ENCODE measurements at places on chromosomes 6 and 20.

GRCh38 chr6:53737746-53738145 lies 57.1 kb upstream of the LRRC1 start:
- DNase-seq, result no peak

DNA sequence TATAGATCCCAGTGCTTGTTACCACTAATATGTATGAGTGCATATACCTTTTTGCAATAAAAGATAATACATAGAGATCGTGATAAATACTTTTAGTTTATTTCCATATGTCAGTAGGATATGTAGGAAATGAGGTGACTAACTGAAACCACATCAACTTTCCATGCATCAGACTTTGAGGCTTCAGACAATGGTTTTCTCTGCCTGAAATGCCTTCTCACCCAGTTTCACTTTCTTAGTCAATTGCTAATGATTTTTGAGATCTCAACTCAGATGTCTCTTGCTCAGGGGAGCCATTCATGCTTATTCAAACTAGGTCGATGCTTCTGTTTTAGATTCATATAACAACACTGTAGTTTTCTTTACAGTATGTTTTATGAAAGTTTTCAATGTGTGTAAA lies 626.6 kb upstream of the ADGRB3 start:
- DNase-seq, result no peak

GRCh38 chr6:11288065-11288464 lies 55.6 kb upstream of the NEDD9 start:
- no peak for DNase-seq

DNA sequence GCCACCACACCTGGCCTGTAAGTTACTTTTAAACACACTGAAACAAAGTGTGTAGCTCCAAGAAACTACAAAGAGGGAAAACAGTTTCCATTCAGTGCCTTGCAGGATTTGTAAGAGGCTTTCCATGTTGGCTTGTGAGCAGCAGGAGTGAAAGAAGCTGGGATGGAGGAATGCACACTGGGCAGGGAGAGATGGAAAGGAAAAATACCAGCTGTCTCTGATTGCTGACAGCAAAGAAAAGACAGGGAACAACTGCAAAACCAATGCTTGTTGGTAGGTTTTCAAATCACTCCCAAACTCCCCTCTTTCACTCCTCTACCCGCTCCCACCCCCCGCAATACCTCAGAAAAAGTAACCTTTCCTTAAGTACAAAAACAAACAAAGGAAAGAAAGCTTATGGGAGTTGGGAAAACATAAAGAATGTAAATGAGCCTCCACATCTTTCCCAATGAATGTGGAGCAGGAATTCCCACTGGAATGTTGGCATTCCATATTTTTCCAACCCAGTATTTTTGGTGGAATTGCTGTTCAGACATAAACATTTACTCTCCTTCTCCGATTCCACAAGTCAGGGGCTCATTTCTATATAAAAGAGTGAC lies 166.1 kb downstream of the THBS2 start:
- no peak for DNase-seq

DNA sequence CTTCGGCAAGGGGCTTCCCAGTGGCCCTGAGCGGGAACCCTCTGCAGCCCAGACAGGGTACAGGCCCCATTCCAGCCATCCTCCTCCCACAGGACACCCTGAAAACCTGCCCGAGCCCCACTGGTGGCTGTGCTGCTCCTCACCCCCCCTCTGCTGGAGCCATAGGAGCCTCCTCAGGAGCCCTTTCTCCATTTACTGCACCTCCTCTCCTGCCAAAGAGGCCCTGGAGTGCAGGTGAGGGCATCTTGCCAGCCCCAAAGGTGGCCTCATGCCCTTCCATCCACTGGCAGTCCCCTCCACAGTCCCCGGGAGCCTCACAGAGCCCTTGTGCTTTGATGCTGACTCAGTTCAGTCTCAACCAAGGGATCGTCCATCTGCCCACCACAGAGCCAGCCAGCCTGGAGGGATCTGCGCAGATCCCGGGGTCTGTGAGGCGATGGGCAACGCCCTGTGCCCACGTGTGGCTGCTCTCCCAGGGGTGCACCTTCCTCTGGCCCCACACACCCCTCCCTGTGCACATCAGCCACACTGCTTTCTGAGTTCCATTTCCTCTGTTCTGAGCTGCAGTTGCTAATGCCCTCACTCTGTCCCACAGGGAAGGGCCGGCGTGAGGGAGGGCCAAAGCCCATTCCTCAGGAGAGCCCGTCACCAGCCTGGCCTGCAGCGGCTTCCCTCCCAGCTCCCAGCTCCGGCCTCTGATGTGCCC lies 228.5 kb downstream of the DLL1 start:
- no peak for DNase-seq

DNA sequence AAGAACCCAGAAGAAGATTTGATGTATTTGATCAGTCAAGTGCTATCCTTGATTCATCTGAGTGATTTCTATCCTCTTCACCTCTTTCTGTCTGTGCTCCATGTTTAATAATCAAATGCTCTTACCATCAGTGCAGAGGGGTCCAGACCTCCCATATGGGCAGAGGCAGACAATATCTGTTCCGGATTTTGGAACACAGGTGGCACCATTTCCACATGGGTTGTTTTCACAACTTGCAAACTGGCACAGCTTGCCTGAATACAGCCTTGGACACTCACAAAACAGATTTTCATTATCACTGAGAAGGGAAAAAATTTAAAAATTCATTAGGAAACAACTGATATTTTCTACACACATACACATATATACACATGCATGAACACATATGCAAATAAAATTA lies 228.5 kb downstream of the PHF3 start:
- no peak for DNase-seq

DNA sequence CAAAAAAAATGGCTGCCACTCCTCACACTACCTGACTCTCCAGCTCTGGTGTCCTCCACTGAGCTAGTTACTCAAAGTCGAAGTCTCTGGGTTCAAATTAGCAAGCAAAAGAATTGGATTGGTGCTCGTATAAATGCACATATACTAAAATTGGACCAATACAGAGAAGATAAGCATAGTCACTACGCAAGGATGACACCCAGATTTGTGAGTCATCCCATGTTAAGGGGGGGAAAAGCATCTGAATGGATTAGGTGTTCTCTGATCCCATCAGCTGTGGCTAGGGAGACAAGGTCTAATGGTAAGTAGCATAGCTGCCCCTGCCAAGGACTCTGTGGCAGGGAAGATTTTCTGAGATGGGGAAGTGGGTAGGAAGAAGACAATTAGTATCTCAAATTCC lies 18.3 kb upstream of the AMD1 start:
- no peak for DNase-seq

DNA sequence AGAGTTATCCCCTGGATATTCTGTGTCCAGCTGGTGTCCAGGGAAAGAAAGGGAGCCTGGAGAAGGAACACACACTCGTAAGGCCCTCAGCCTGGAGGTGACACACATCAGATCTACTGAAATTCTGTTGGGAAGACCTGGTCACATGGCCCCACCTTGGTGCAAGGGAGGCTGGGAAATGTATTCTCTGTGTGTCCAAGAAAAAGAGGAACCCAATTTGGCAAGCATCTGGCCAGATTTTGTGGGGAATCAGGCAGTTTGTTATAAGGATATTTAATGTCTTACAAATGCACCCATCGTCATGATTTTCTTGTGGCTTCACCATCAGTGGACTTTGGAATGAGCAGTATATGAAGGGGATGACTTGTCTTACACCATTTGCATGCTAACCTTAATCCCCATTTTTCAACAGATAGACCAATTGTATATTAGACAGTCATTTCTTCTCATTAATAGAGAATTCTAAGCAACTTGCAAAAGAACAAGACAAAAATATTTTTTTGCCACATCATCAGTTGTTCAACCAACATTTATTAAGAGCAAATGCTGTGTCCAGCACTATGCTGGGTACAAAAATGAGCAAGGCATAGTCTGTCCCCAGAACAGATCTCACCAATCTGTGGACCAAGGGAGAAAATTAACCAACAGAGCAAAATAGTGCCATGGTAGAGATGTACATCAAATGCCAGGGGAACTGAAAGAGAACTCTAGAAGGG lies 59.7 kb downstream of the ISM1 start:
- DNase-seq, result no peak

DNA sequence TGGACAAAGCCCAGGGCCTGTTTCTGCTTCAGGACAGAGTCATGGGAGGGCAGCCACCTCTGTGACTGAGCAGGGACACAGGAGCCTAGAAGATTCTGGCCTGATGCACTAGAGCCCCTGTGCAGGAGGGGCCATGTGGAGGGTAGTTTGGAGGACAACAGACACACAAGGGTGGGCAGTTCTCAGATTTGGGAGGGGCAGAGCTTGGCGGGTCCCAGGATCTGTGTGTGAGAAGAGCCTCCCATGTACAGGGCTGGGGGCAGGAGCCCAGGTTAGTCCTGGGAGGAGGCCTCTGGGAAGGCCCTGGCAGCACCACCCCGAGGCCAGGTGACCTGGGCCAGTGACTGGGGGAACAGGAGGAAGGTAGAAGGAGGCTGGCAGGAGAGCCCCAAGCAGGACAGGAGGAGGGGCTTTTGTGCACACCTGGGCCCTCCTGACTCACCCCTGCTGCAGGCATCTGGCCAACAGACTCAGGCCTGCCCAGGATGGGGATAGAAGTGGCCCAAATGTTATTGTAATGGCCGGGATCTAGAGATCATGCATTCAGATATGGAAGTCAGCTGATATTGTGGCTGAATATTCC lies 1.4 kb upstream of the ULBP3 start:
- peak; percentile 25 for DNase-seq
